ENCODE measurements at places on chromosomes 16 and 17. TPM values are rescaled to one million over a fixed set of nuclear protein-coding genes. Genes with fewer than 3 reads are reported as not detected.

FAM171A2 gene
- total RNA-seq, result 2.5 TPM

TBC1D3 gene
- total RNA-seq, result 0.07 TPM

C17orf58 gene
- total RNA-seq, result 19.8 TPM

ZSCAN10 gene
- not detected for total RNA-seq

VPS4A gene
- 31.7 TPM for total RNA-seq

SRCIN1 gene
- 2.3 TPM for total RNA-seq

SECTM1 gene
- total RNA-seq, result 2.5 TPM

HEATR3 gene
- total RNA-seq, result 14.3 TPM

SEZ6 gene
- total RNA-seq, result 0.10 TPM

CCDC78 gene
- total RNA-seq, result 8.3 TPM

ZP2 gene
- total RNA-seq, result not detected

IL34 gene
- total RNA-seq, result 0.56 TPM

ALOX12 gene
- total RNA-seq, result not detected

BAHCC1 gene
- 9.6 TPM for total RNA-seq

EMP2 gene
- total RNA-seq, result 38.4 TPM

MT3 gene
- not detected for total RNA-seq

TOM1L1 gene
- 34.4 TPM for total RNA-seq

All from A549 treated with Mapracorat at 1 μM for 4 hours (cell line).